ENCODE measurements at places on chromosomes 11 and 22.

DNA sequence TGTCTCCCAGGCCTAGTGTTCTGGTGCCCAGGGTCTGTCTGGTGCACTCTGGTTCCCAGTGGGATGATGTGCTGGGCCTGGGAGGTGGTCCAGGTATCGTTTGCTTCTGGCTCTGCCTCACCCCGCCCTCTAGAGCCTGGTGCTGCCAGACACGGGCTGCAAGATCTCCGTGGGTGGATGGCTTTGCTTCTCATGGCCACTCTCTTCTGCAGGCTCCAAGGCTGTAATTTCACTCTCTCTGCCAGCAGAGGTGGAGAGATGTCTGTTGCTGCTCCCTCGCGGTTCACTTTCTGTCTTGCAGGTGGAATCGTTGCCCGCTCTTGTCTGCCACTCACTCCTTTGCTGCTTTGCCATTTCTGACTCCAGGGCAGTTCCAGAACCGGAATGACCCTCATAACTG lies 13.4 kb downstream of the NADSYN1 start:
- DNase-seq = no peak

DNA sequence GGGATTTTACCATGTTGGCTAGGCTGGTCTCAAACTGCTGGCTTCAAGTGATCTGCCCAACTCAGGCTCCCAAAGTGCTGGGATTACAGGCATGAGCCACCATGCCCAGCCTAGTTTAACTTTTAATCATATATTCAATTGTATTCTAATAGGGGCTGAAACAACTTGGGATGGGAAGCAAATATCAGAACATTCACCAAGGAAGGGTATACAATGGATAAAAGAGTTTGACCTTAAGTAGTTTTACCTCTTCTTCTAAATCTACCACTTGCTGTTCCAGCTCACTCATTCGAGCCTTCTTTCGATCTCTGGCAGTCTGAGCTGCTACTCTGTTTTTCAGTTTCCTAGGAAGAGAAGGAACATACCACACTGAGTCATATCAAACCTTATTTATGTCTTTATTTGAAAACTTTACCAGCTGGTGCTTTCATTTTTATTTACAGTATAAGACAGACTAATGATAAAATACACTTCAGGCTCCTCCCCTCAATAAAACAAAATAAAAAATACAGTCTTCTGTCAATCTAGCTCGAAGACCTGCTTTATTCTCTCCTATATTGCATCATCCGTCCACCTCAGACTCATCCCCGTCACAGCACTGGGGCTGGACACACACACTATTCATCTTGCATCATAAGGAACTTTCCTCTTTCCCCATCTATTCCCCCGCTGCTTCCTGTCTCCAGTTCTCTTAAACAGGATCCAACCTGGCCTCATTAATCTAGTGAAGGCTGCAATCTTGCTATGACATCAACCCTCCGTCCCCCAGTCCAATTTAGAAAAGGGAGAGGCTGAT lies 1.4 kb downstream of the XBP1 start:
- DNase-seq = no peak

- peak; percentile 38 for DNase-seq
These were observed 27.6 kb upstream of the TOLLIP start for GRCh38 chr11:1336836-1337646.

DNA sequence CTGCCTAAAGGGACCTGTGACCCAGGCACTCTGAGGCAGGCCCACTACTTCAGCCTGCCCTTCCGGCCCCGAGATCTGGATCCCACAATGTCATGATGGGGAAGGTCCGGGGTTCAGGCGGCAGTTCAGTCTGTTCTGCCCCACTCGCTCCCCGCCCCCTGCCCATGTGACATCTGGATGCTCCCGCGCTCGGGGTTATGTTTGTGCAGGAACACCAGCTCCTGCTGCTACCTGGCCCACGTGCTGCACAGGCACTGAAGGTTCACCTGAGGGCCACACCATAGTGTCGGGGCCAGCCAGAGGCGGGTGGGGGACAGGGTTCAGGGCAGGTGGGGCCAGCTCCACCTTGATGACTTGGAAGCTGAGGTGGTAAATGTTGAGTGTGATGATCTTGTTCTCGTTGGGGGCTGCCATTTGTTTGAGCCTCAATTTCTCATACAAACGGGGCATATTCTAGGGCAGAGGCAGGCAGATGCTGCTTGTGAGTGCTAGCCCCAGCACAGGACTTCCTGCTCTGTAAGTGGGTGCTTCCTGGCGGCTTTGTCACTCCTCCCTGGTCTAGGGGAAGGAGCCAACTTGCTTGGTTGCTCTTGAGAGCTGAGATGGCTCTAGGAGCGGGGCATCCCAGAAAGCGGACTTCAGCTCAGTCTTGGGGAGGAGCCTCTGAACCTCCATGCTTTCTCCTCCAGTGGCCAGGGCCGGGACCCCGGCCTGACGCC lies 4.4 kb upstream of the SIPA1 start:
- DNase-seq = no peak

All from activated gamma-delta T cell treated with Interleukin-2 at 50 U/mL for 16 hours (primary cell).